Retina (tissue), 1 donor: ENCODE measurements at places on chromosomes 2 and 18.

DNA sequence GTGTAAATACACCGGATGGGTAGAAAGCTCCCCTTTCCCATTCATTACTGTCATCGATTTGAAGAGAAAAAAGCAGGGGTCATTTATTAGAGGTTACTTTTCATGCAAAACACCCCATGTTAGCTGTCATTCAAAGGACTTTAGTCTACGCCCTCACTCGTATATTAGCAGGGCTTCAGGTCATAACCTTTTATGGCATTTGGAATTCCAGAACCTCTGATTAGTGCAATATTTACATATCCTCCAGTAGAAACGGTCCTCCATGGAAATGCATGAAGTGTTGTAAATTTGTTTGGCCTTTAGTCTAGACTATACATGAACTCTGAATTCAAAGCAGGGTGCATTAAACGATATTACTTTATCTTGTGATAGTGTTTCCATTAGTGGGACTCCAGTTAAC lies 180.5 kb downstream of the ZNF516 start:
- DNase-seq, result no peak

- DNase-seq, result no peak
Observed at GRCh38 chr18:31403409-31403808, 26.8 kb downstream of the DSG4 start.

DNA sequence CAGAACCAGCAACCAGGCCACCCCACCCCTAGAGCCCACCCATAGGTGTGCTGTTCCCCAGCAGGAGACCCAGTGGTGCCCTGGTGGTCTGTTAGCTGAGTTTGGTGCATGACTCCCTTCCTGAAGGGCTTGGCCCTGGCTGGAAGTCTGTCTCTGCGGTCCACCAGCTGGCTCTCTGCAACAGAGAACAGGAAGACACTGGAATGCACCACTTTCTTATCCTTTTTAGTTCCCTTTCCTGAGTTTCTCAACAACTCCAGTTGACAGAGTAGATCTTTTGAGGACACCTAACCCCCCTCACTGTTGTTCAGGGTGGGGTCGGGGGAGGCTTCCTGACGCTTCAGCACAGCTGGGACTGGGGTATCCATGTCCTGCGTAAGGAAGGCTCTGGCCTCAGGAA lies 11.9 kb upstream of the RPL37A start:
- no peak for DNase-seq

DNA sequence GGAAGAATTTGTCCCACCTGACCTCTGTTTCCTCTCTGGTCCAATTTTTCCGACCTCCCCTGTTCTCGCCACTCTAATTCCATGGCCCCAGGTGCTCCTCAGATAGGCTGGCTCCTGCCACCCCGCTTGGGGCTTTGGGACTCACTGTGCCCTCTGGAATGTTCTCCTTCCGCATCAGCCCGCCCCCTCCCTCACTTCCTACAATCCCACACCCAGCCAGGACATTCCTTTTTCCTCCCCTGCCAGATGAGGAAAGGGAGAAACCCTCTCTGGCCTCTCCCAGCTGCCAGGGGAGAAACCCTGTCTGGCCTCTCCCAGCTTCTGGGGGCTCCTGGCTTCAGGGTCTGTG lies 3.1 kb upstream of the OR6B2 start:
- DNase-seq, result no peak

DNA sequence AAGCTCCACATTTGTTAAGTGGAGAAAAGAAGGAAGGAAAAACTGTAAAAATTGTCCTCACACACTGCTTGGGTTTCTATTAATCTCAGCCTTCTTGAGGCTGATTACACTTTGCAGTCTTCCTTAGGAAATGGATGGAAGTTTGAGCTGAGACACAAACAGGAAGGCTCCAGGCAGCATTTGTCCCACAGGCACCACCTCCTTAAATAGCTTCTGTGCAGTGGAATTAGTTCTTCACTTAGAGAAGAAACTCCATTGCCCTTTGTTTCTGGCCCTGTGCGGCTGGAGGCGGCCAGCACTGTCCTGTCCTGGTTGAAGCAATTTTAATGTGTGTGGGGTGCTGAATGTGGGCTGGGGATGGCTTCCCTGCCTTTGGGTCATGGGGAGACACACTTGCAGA lies 44.3 kb downstream of the ARHGAP28 start:
- DNase-seq, result no peak

GRCh38 chr18:70334728-70335329 lies 46.0 kb downstream of the SOCS6 start:
- DNase-seq, result no peak

DNA sequence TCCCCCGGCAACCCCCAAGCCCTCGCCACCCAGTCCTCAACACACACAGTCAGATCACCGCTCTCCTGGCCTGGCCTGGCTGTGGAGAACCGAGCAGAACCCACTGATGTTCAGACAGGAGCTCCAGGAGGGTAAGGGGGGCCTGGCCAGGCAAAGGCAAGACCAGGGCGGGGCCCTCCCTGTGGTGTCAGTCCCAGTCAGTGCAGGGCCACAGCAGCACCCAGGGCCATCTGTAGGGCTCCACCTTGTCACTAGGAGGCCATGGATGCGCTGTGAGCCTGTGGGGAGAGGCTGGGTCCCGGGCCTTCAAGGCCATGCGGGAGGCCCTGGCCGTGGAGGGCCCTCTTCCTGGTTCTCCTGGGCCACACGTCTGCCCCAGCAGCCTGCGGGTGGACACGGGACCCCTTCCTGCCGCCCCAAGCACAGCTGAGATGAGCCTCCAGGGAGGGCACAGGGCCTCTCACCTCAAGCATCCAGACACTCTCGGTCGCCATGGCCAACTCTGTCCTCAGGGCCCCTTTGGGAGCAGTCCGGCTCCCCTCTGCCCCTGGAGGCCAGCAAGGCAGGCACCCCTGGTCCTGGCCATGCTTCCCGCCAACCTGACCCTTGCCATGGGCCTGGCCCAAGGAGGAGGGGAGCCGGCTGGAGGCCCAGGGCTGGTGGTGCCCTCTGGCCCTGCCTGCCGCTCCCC lies 2.0 kb downstream of the ANO7 start:
- no peak for DNase-seq

GRCh38 chr2:33500177-33500576 lies 23.7 kb downstream of the RASGRP3 start:
- DNase-seq, result no peak

DNA sequence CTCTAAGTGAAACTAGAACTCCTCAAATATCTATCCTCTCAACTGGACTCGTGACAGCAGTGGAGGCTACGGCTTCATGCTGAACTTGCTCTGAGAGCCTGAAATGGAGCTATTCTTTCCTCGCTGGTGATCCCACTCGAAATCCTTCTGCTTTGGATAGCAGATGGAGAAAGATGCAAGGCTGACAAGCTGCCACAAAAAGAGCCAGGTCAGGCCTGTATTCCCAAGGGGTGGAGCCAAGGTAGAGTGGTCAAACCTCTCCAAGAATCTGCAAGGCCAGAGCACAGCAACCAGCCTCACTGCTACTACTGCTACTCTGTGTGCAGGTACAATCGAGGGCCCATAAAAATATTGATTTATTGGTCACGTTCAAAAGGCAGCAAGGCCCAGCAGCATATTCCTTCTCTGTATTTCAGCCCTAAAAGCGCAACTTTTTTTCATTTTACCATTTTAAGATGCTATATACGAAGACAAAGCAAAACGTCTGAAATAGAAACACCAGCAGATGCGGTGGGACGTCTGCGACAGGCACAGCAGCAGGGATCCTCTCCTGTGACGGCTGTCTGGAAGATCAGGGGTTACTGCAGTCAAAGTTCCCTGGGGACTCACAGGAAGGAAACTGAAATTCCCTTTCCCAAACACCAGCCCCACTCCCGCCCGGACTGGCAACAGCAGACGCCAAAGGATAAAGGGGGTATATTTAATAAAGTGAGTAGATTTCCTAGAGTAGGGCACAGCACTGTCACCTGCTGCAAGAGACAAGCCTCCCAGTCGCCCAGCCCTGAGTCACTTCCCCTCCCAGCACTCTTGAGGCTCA lies 2.4 kb downstream of the SPRED2 start:
- peak; percentile 25 for DNase-seq

GRCh38 chr18:10842861-10843260 lies 306.5 kb downstream of the PIEZO2 start:
- DNase-seq, result no peak

GRCh38 chr2:51265539-51265938 lies 233.6 kb upstream of the NRXN1 start:
- DNase-seq, result no peak

- no peak for DNase-seq
Observed at GRCh38 chr2:29615841-29616240, 305.5 kb downstream of the ALK start.

- DNase-seq, result peak; percentile 3
Observed at GRCh38 chr2:183125659-183126341, 1.6 kb downstream of the NUP35 start.

- DNase-seq, result no peak
Observed at GRCh38 chr2:39216346-39217191, 27.2 kb downstream of the CDKL4 start.

GRCh38 chr18:28212060-28212459 lies 35.1 kb upstream of the CDH2 start:
- no peak for DNase-seq

GRCh38 chr2:50597206-50597605 lies 434.7 kb downstream of the NRXN1 start:
- no peak for DNase-seq

DNA sequence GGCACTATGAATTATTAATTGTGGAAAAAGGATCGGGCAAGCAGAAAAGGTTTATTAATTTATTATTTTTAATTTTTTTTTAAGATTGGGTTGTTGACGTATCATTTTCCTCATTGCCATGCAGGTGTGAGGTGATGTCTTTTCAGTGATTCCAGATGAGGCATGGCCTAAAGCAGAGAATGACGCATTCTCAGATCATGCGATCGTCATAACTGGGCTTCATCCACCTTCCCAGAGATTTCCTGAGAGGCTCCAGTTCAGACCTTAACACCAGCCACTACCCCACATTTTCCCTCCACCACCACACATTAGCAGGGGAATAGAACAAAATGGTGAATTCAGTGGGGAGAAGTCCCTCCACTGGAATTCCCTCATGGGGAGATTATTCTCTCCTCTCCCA lies 518.4 kb upstream of the SPHKAP start:
- no peak for DNase-seq

GRCh38 chr18:5678278-5678677 lies 134.5 kb upstream of the EPB41L3 start:
- DNase-seq, result peak; percentile 40

DNA sequence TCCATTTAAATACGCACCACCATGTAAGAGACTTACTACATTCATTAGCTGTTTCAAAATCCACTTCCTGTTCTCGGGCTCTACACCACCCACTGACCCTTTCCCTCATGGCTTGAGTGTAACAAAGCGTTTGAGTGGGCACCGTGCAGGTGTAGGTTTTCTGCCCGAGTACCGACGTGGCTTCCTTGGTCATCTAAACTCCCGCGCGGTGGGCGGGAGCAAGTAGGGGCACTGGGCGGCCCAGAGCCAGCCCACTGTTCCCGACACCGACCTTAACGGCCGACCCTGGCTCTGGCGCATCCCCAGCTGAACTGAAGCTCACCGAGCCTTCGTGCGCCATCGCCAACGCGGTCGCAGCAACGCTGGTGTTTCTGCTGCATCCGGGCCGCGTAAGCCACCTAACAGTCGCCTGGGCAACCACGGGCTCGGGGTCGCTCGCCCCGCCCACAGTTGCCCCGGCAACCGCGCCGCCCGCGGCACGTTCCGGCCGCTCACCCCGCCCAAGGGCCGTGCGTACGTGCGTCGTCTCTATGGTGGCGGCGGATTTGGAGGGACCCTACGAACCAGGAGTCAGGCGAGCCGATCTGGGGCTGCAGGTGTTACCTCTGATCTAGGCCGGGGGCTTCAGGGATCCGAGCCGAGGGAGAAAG lies at the start of the genes C2orf81 and WDR54:
TSS of gene C2orf81 (minus strand) at position 399 of the 650 bp plus-strand sequence. CDS start at position 340, 59 bp downstream.
TSS of gene WDR54 (plus strand) at position 510 of the 650 bp plus-strand sequence. CDS start 424 bp downstream, outside the sequence.
- DNase-seq, result peak; percentile 98

DNA sequence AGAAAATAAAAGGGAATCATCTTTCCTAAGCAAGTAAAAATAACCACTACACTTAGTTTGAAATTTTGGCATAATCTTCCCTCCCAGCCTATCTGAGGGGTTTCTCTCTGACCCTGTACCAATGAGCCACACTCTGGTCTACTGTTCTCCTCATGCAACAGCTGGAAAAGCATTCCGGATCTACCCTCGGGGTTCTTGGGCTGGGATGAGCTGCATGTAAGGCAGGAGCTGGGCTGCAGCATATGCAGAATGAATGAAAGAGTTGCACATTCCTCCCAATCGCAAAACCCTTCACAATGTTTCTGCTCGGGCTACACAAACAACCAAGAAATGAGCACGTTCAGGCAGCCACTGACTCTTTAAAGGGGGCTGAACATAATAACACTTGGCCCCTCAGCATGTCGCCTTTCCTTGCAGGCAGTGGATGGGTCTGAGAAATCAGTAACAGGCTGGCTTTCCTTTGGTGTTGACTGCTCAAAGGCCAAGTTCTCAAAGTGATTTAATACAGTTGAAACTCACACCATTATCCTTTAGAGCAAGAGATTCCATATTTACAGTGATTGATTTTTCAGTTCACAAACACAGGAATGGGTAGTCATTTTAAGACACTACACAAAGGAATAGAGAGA lies 180.4 kb upstream of the ZFP36L2 start:
- DNase-seq, result no peak

GRCh38 chr2:218387369-218388194 lies 5.5 kb downstream of the SLC11A1 start:
- DNase-seq, result peak; percentile 76

GRCh38 chr2:208556983-208557484 lies 150.4 kb downstream of the PTH2R start:
- DNase-seq, result no peak

DNA sequence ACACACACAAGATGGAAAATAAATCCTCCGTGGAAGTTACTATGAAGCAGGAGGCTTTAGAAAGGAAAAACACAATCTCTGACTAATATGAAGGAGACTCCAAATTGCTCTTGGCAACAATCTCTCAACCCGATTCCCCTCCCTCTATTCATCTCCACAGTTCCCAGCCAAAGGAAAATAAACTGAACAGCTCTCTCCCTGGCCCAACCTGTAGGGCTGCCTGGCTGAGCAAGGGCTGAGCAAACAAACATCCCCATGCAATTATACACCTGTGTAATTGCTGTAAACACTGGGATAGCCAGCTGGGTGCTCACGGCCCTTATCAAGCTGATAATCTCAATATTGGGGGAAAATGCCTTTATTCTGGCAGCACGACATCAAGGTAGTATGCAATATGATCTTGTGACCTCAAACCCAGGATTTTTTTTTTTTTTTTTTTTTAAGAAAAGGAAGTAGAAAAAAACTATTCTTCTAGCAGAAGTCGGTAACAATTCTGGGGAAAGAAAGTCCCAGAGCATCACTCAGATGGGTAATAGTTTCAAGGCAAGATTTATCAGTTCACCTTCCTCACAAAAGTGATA lies 203.3 kb upstream of the SMAD2 start:
- no peak for DNase-seq

DNA sequence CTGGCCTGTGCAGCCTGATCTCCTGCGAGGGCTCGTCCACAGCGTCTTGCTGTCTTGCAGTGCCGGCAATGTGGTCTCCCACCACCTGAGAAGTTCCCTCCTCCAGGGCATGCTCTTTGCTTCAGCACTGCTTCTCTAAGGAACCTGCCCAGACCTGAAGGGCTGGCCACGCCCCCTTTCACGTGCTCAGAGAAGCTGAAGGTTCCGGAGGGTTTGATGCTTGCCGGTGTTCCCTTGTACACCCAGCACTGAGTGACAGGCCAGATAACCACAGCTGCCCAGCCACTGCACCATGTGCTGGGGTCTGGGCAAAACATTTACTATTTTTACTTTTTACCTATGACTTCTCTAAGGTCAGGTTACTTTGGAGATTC lies 1.7 kb upstream of the POLR2D start:
- DNase-seq, result peak; percentile 18
